ENCODE measurements at places on chromosomes 7 and 10. TPM values are rescaled to one million over a fixed set of nuclear protein-coding genes. Genes with fewer than 3 reads are reported as not detected.

TMEM176A gene
- polyA plus RNA-seq, result 80.7 TPM

LHFPL3 gene
- polyA plus RNA-seq, result 5.5 TPM

CYP2W1 gene
- 1.4 TPM for polyA plus RNA-seq

FAM25A gene
- polyA plus RNA-seq, result not detected

EBLN1 gene
- not detected for polyA plus RNA-seq

PAX4 gene
- not detected for polyA plus RNA-seq

LLCFC1 gene
- polyA plus RNA-seq, result 0.33 TPM

AKR1C3 gene
- 74.3 TPM for polyA plus RNA-seq

KIN gene
- polyA plus RNA-seq, result 25.0 TPM

EN2 gene
- 0.04 TPM for polyA plus RNA-seq

MSMB gene
- not detected for polyA plus RNA-seq

EPHA1 gene
- 15.7 TPM for polyA plus RNA-seq

GPAM gene
- polyA plus RNA-seq, result 18.2 TPM

AS3MT gene
- polyA plus RNA-seq, result 22.8 TPM

PLCE1 gene
- polyA plus RNA-seq, result 34.9 TPM

TWIST1 gene
- 5.3 TPM for polyA plus RNA-seq

GNAI1 gene
- polyA plus RNA-seq, result 123 TPM

ASB10 gene
- polyA plus RNA-seq, result not detected

PNLIP gene
- not detected for polyA plus RNA-seq

ADRB1 gene
- polyA plus RNA-seq, result 0.06 TPM

ATOH7 gene
- 1.7 TPM for polyA plus RNA-seq

HNRNPH3 gene
- polyA plus RNA-seq, result 431 TPM

ABCB1 gene
- 24.4 TPM for polyA plus RNA-seq

SPDYE9 gene
- 0.16 TPM for polyA plus RNA-seq

ALDH18A1 gene
- polyA plus RNA-seq, result 78.8 TPM
